M059J (cell line): ENCODE measurements at places on chromosomes 7 and 10.

DNA sequence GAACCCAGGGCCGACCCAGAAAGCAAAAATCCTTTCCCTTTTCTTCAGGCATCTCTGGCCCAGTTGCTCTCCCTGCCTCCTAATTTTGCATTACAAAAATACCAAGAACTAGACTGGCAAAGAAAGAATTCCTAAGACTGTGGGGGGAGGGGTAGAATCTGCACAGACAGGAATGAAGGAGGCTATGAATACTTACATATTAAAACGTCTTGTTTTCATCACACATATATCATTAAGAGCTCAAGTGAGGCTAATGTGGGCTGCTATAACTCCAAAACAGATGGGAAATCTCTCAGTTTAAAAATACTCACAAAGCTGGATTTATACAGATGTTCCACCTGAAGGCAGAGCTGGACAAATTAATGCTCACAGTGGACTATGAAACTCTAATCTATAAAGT is 29.2 kb upstream of the MKX start:
- no peak for DNase-seq

GRCh38 chr10:100827819-100828737 is 82.7 kb downstream of the PAX2 start:
- DNase-seq = peak; percentile 60

- peak; percentile 68 for DNase-seq
Measured at GRCh38 chr7:94223375-94224084, 171.2 kb upstream of the COL1A2 start.

DNA sequence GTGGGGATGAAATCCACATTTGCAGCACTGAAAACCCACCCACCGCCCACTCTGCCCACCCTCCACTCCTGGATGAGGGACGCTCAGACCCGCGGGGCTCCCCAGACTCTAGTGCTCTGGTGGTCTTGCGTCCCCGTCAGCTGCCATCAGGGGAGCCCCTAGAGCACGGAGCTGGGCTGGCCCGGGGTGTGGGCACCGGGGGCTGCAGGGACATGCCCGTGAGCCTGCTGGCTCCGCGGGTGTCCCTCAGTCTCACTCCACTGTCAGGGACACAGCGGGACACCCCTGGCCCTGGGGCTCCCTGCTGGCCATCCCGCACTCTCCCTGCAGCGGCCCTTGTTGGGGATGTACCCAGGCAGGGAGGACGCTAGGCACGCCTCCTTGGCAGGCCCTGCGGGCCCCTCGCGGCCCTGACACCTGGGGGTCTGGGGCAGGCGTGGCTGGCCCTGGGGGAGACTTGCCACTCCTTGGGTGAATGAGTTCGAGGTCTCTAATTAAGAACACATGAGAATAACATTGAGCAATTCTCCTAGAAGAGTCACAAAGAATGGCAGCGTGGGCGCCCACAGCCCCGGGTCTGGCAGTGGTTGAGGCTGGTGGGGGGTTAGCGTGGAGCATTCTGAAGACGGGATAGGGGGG is 64.2 kb downstream of the CFAP46 start:
- DNase-seq = no peak

GRCh38 chr7:85693326-85693725 is 506.5 kb upstream of the SEMA3D start:
- no peak for DNase-seq

DNA sequence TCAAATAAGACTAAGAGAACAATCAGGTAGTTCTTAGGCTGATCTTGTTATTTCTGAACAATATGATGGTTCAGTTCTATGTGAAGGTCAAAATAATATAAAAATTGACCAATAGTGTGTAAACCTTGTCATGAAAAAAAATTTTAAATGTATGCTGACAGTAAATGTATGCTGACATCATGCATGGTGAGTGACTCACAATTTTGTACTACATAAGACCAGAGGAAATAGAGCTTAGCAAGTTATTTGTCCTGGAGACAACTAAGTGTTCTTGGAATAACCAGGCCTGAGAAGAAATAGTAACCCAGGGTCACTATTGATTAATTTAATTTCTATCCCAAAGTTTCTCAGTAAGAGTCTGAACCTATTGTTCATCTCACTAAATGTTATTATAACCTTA is 182.2 kb upstream of the PCDH15 start:
- no peak for DNase-seq

- DNase-seq = no peak
Measured at GRCh38 chr7:77983973-77984372, 185.4 kb downstream of the PHTF2 start.

- DNase-seq = no peak
Measured at GRCh38 chr10:34032564-34032963, 698.1 kb upstream of the NRP1 start.

DNA sequence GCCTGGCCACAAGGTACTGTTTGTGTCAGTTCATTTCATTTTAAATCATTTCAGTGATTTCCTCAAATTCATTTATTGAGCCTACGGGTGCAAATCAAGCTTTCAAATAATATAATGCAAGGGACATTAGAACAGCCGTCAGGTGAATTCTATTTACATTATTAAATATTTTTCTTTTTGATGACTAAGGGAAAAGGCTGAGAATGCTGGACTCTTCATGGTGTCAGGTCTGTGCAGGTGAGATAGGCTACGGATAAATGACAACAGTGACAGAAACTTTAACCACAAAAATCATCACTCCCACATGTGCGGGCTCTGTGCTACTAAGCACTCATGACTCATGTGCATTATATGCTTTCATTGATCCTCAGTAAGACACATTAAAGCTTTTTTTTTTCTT is 149.2 kb upstream of the ZNF716 start:
- no peak for DNase-seq

- no peak for DNase-seq
Measured at GRCh38 chr10:78975926-78976325, 92.8 kb upstream of the ZMIZ1 start.

DNA sequence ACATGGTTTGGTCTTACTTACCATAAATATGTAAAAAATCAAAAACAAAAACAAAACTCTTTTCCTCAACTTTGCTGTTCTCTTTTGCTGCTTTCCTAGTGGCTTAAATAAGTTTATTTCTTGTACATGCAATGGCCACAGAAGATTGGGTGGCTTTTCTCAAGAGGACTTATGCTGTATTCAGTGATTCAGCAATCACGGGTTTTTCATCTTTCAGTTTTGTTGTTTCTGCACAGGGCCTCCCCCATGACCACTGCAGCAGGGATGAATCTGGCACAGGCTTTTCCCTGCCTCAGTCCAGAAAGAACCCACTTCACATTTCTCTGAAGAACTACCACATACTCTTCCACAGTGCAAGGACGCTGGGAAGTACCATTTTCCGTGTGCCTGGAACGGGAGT is 355.0 kb downstream of the RNLS start:
- DNase-seq = no peak

GRCh38 chr7:30330134-30331111 is 46.0 kb downstream of the ZNRF2 start:
- no peak for DNase-seq

DNA sequence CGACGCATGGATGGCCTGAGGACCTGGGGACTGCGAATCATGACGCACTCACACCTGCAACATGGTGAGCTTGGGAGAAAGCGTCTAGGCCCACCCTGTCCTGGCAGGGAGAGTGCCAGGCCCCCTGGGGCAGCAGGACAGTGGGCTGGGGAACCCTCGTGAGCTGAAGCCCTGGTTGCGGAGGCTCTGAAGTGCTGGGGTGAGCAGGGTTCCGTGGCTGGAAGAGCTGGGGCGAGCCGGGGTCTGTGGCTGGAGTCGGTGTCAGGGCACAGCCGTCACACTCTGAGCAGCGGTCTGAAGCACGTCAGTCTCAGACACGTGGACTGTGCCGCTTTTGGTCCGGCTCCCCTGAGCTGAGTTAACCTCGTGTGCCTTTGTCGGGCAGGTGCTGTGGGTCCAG is 4.7 kb downstream of the SUN1 start:
- DNase-seq = no peak
